ENCODE measurements at places on chromosomes 2 and 18.

- DNase-seq, result no peak
These were observed 81.6 kb downstream of the AOX1 start for GRCh38 chr2:200667413-200667812.

- DNase-seq, result no peak
These were observed 670.3 kb upstream of the SALL3 start for GRCh38 chr18:78309307-78309706.

DNA sequence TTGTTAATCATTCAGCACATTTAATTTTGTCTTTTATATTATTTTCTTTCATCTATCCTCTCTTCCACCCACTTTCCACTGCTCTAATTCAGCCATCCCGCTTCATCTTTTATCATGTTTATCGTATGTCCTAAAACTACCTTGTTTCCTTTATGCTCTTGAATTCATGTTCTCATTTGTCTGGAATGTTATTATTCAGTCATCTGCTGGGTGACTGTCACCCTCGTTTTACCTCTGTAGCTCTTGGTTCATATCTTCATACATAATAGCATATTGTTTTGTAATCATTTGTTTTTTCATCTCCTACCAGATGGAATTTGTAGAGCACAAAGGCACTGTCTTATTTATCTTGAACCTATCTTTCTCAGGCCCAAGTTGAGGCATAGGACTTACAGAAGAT, 37.0 kb downstream of the SMCHD1 start:
- DNase-seq, result no peak

DNA sequence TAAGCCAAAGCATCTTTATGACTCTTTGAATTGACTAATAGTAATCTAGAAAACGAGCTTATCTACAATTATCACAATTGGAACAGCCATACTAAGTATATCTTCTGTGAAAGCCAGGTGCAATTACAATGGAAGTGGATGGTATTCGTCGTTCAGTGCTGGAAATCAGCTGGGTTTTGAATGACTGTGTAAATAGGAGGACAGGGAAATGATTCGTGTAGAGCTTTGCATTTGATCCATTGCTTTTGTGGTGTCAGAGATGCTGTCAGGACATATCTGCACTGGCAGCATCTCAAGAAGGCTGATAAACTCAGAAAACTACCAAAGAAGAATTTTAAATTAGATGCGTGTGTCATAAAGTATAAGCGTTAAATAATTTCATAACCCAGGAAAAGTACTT, 187.1 kb downstream of the ZNF407 start:
- no peak for DNase-seq

DNA sequence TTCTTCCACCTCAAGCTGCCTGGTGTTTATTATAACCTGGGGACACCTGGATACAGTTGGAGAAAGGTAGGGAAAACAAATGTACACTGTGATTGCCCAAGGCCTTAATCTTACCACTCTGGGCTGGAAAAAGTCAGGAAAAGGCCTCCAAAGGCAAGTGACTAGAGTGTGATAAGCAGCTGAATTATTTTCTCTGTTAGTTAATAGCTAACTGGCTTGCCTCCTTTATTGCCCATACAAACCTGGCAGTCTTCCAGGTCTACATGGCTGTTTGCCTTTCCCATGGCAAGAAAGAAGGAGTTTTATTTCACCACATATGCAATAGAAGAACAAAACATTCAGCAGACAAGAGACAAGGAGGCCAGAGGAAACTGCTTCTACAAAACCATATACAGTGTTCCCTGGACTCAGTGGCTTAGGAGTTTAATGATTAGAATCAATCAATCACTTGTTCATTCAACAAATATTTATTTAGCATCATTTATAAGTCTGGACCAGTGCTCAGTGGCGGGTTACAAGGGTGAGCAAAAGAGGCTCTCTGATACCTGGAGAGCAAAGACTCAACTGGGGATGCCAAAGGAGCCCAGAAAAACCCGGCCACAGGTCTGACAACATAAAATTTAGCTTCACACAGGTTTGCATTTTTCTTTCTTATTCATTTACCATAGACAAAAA, 27.5 kb upstream of the SUCLG1 start:
- no peak for DNase-seq

GRCh38 chr18:70513502-70514171, 224.8 kb downstream of the SOCS6 start:
- DNase-seq, result no peak

DNA sequence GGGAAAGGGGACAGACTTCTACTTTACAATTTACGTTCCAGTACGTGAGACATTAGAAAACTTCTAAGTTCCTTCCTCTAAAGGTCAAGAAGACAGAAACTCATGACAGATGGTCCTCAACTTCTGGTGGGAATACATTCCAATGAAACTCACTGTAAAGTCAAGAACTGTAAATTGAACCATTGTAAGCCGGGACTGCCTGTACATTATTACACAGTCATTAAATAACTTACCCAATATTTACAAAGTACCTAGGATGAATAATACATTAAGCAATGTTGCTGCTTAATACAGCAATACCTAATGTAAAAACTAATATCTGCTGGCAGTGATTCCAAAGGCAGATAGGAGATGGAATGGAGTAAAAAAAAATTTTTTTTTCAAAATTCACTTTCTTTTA, 51.9 kb downstream of the CDH2 start:
- no peak for DNase-seq

- no peak for DNase-seq
These were observed 144.7 kb upstream of the SIX3 start for GRCh38 chr2:44796771-44797170.

GRCh38 chr18:3703732-3704176, 253.8 kb downstream of the TGIF1 start:
- DNase-seq, result peak; percentile 60

GRCh38 chr2:4020153-4020552, 316.8 kb downstream of the DCDC2C start:
- DNase-seq, result no peak

- no peak for DNase-seq
These were observed 535.1 kb downstream of the STK39 start for GRCh38 chr2:167712275-167712674.

DNA sequence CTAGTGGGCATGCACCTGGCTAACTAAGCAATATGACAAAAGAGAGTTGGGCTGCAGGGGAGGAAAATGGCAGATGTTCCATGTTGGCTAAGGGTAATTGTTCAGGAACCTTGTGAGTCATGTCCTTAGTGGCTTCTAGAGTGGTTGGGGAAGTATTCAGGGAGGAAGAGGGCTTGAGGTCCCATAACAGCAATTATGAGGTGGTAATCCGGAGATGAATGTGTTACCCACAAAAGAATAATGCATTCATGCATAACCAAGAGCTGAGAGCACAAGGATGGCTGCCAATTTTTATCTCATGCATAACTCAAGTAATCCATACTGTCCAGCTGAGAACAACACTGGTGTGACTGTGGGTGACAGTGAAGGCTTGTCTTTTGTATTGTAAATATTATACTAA, 42.9 kb downstream of the TMEFF2 start:
- DNase-seq, result no peak

DNA sequence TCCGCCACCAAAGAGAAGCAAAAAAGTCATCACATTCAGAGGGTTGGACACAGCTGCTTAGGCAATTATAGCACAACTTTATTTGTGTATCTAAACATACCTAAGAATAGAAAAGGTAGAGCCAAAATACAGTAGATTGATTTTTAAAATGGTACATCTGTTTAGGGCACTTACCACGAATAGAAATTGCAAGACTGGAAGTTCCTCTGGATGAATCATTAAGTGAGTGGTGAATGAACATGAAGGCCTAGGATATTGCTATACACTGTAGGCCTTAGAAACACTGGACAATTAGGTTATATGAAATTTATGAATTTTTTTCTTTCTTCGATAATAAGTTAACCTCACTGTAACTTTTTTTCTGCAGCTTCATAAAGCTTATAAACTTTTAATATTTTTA, 687.0 kb downstream of the BCL11A start:
- no peak for DNase-seq

DNA sequence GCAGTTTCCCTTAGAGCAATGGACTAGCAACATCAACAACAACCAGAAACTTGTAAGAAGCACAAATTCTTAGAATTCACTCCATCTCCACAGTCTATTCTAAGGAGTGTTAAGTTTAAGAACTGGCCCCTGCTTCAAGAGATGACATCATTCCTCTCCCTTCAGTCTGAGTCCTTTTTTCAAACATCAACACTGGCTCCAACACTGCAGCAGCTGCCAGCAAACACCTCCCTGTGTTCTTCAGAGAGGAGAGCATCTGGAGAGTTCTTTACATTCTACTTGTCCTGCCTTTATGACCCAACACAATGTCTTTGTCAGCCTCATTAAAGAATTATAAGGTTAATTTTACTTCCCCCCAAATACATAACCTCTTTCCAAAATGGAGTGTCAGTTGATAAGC, 122.3 kb downstream of the HNMT start:
- DNase-seq, result no peak

DNA sequence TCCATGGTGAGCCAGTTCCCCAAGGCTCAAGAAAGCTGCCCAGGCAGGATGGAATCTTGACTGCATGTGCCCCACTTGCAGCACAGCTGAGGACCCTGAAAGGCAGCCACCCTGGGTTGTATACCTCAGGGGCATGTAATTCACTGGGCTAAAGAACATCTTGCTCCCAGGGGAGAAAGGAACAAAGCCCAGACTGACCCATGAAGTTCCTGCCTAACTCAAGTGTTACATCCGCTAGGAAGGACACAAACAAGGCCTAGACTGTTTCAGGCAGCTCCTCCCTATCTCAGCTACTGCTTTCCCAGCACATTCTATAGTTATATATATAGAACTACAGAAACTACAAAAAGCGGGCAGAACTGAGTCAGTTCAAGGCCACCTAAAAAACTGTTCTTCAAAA, 69.0 kb downstream of the RBM43 start:
- no peak for DNase-seq

GRCh38 chr18:36903215-36903928, 74.4 kb downstream of the KIAA1328 start:
- DNase-seq, result no peak

- no peak for DNase-seq
These were observed 589.6 kb upstream of the FAM98A start for GRCh38 chr2:34188464-34189303.

GRCh38 chr18:78699499-78699898, 280.1 kb upstream of the SALL3 start:
- no peak for DNase-seq

DNA sequence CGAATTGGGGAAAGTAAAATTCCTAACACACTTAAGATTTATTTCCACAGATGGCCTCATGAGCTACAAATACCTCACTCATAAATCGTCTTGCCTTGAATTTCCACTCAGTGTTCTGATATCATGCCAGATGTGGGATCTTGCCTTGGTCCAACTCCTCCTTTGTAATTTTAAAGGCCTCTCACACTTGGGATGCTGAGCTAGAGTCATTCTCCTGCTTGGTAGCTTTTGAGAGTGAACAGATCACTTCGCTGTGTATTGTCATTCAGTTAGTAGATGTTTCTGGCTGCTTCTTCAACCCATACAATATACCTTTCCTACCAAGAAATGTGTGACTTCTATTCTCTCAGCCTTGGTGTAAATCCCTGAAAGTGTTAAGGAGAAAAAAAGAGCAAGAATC, 309.2 kb downstream of the NRXN1 start:
- no peak for DNase-seq
